K562 (cell line): ENCODE measurements at places on chromosomes 5 and 9. TPM values are rescaled to one million over a fixed set of nuclear protein-coding genes. Genes with fewer than 3 reads are reported as not detected.

Gene CYLC2
- total RNA-seq = not detected in 2 replicates

DNA sequence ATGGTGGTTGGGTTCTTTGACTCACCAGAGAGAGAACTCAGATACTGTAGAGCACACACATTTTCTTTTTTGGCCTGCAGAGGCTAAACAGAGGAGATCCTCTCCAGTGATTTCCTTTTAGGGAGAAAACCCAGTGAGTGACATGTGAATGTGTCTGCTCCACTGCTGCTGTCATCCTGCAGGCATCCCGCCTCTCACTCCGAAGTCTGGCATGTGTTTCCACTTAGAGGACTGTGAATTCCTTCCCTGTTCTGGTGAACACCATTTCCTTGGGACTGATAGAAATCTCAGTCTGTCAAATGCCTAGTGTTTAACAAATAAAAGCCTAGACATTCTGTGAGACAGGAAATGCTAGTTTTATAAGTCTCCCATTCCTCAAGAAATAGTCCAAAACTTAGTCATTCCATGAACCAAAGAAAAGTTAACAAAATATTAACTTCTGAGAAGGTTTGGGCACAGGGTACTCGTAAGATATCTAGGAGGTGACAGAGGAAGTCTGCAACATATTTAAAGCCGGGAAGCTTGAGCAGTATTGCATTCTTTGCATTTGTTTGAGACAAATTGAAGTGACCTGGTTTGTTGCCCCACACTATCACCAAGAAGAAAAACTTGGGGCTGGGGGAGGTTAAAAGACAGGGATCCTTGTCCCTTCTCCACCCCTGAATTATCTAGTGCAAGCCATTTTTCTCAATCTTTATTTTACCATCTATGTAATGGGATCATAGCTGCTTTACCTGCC, 74.9 kb upstream of the NIPAL4 start:
- H3K27me3 ChIP-seq = peaks cover 4% of the 10 kb centered on the region; the same call in 2 of the 3 replicates
- no peak overlapping the region for H3K4me3 ChIP-seq
- no peak overlapping the region for H3K27ac ChIP-seq
- DNase-seq = no peak
- no peaks in the 10 kb centered on the region for H3K4me1 ChIP-seq

DNA sequence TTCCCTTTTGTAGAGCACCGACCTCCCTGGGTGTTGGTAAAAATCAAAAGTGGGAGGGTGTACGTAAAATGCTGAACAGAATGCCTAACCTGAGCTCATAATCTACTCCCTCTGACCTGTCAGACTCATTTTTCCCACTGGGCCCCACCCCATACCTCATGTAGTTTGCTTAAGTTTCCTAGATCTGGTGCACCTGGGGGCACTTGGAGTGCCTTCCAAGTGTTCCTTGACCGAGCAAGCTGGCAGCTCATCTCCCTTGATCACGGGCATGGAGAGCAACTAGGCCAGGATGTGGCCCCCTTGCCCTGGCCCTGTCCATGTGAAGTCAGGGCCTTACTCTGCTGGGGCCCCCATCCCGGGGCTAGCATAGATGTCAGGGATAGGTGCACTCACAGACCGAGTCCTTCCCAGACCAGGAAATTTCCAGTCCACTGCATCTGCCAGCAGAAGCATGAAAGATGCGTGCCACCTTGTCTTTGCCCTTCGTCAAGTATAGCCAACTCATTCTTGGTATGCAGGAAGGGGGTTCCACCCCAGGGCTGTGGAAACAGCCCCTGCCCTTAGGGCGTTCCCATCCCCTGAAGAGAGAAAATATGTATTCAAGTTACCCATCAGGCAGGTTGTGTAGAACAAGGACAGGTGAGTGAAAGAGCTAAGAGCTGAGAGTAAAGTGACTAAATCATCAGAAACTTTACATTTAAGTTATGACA, 41.9 kb downstream of the SLC22A5 start:
- no peak for DNase-seq
- no peaks in the 10 kb centered on the region for H3K36me3 ChIP-seq
- H3K27ac ChIP-seq = peak overlapping the region; percentile 81
- H3K27me3 ChIP-seq = no peaks in the 10 kb centered on the region
- H3K4me1 ChIP-seq = peaks cover 17% of the 10 kb centered on the region; the same call in 2 of the 3 replicates

Gene SVEP1
- total RNA-seq = 0.73 and 0.81 TPM in 2 replicates

- 0 out of 3 replicates have a peak, but pooled peaks cover 2% of the 10 kb centered on the region for H3K36me3 ChIP-seq
- no peak overlapping the region for H3K27ac ChIP-seq
Observed at GRCh38 chr9:94086486-94087345, 2.5 kb downstream of the PTPDC1 start.

DNA sequence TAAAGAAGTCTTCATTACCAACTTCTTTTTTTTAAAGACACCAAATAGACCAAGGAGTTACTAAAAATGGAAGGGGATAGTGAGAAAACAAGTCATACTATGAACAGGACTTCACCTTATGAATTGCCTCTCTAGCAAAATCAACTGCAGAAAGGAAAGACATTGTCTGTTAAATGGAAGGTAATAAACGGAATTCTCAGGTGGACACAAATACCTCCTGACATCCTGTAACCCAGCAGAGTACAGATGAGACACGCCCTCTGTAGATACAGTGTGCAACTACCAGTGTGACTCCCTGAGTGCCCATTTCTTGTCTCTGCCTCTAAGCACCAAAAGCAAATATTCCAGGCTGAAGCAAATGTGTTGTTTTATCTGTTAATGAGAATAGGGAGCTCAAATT, 12.2 kb upstream of the PLPP1 start:
- H3K4me1 ChIP-seq = no peaks in the 10 kb centered on the region
- DNase-seq = no peak
- no peak overlapping the region for H3K4me3 ChIP-seq
- H3K36me3 ChIP-seq = no peaks in the 10 kb centered on the region

DNA sequence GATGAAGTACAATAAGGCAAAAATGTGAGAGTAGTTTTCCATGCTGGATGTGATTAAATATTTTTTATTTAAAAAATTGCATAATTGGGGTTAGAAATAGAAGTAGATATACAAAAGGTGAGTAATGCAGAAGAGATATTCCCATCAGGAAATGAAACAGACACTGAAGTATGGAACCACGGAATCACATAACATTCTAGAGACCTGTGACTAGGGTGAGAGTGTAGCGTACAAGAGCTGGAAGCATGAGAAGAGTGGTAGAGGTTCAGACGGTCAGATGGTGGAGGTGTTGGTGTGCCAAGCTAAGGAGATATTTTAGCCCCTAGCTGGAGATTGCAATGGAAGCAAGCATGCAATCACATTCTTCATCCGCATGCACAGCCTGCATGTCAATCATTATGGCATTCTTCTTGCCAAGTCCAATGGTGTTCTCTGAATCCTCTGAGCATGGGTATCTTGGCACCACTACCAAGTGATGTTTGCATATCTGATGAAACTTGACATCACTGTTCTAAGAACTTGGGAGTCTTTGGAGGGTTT, 587.8 kb downstream of the PSAT1 start:
- H3K4me3 ChIP-seq = no peak overlapping the region
- no peaks in the 10 kb centered on the region for H3K4me1 ChIP-seq

- peaks cover 4% of the 10 kb centered on the region; the same call in 1 of the 2 replicates for H3K4me1 ChIP-seq
- H3K27me3 ChIP-seq = no peaks in the 10 kb centered on the region; the same call in 1 of the 2 replicates
- H3K27ac ChIP-seq = no peak overlapping the region
- H3K4me3 ChIP-seq = no peak overlapping the region
- H3K36me3 ChIP-seq = no peaks in the 10 kb centered on the region
Observed at GRCh38 chr5:142245786-142246185, 79.0 kb downstream of the SPRY4 start.

DNA sequence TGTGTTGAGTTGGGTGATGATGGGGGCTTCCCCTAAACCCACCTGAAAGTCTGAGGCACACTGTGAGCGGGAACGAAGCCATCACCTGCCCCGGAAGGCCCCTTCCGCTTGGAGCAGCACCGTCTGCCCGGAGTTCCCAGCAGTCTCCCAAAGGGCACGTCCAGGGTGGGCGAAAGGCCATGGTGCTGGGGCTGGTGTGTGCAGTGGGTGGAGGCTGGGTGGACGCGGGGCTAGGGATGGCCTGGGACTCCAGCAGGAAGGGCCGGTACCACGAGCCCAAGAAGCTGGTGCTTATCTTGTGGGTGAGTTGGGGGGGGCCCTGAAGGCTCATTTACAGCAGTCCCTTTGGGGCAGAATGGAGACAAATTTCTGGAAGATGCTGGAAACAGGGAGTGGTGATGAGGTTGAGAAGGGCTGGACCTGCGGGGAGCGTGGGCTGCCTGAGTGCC, 4.6 kb downstream of the FLT4 start:
- DNase-seq = no peak
- peaks cover 7% of the 10 kb centered on the region; the same call in 2 of the 3 replicates for H3K4me1 ChIP-seq
- no peaks in the 10 kb centered on the region for H3K36me3 ChIP-seq
- H3K27ac ChIP-seq = no peak overlapping the region
- no peak overlapping the region for H3K4me3 ChIP-seq
- peaks cover 96% of the 10 kb centered on the region for H3K27me3 ChIP-seq

- H3K27ac ChIP-seq = no peak overlapping the region
- DNase-seq = no peak
- no peak overlapping the region for H3K4me3 ChIP-seq
- H3K36me3 ChIP-seq = no peaks in the 10 kb centered on the region
Observed at GRCh38 chr5:123916345-123917121, 404.6 kb downstream of the CSNK1G3 start.

- no peak for DNase-seq
- H3K27ac ChIP-seq = no peak overlapping the region
- H3K36me3 ChIP-seq = no peaks in the 10 kb centered on the region
- no peaks in the 10 kb centered on the region for H3K4me1 ChIP-seq
- H3K27me3 ChIP-seq = no peaks in the 10 kb centered on the region
Observed at GRCh38 chr5:67792891-67793290, 422.7 kb upstream of the PIK3R1 start.

Gene SHISAL2B
- not detected in 2 replicates for total RNA-seq

DNA sequence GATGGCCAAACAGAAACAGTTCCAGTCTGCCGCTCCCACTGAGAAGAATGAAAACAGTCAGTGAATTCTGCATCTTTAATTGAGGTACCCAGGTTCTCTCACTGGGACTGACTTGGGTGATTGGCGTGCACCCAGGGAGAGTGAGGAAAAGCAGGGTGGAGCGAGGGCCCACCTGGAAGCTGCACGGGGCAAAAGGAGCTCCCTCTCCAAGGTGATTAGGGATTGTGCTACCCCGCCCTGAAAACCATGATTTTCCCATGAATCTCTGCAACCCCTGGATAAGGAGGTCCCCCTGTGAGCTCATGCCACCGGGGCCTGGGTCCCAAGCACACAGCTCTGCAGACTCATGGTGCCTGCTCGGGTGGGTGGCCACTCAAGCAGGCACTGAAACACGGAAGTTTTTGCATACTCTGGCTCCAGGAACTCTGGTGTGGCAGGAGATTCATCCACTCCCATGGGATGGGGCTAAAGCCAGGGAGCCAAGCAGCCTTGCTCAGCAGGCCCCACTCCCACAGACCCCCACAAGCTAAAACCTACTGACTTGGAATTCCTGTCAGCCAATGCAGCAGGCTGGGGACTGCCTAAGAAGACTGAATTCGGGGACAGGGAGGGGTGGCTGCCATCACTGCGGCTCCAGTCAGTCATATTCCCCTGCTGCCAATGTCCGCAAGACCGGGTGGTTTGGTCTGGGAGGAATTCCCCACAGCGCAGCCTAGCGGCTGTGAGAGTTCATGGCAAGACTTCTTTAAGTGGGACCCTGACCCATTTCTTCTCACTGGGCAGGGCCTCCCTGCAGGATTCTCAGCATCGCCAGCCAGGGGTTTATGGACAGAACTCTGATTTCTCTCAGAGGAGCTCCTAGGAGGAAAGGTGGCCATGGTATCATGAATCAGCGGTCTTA, 652.2 kb upstream of the RGMB start:
- H3K27ac ChIP-seq = no peak overlapping the region
- H3K4me1 ChIP-seq = no peaks in the 10 kb centered on the region
- H3K4me3 ChIP-seq = no peak overlapping the region
- no peaks in the 10 kb centered on the region for H3K27me3 ChIP-seq
- DNase-seq = no peak
- H3K36me3 ChIP-seq = no peaks in the 10 kb centered on the region

DNA sequence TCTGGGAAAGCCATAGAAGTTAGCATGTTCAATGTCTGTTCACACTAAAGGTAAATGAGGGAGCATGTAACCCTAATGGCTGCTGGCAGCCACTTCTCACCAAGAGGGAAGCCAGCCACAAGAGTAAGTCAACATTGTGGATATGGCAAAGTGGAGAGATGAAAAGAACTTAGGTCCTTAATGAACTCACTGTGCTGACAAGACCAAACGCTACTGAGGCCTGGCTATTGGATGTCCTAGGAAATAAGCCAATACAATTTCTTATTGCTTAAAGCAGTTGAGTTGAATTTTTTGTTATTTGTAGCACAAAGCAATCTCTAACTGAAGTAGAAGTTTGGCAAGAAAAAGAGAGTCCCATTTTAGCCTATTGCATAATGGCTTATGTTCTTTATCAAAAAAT, 6.8 kb downstream of the GPR150 start:
- no peak overlapping the region for H3K27ac ChIP-seq
- no peaks in the 10 kb centered on the region for H3K4me1 ChIP-seq
- DNase-seq = no peak

DNA sequence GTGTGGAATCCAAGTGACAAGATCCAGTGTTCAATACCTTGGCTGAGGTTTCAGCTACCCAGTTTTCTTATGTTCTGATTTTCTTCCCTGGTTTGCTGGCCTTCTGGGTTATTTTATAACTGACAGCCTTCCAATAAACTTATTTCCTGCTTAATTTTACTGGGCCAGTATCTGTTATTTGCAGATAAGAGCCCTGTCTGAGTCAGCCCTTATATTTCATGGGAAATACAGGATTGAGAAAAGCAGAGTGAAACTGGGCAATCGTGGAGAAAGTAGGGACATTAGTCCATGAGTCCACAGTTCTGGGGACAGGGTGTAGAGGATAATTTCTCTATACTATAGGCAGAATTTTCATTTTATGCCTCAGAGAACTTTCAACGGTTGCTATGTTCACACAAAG, 32.3 kb downstream of the TMEM167A start:
- H3K4me1 ChIP-seq = no peaks in the 10 kb centered on the region
- DNase-seq = no peak
- no peaks in the 10 kb centered on the region for H3K27me3 ChIP-seq
- H3K36me3 ChIP-seq = no peaks in the 10 kb centered on the region

DNA sequence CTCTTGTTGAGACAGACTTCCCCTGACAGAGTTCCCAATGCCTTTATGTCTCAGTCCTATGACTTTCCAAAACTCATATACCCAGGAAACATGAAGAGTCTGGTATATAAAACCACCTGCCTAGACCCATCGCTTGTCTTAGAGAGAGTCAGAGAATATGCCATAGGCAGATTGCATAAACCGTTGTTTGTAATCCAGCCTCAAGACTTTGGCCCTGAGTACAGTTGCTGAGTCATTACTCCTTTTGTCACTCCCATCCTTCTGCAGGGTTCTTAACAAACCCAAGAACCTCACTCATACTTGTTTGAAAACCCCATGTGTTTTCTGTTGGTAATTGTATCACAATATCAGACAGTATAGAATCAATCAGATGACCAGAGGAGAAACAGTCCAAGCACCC, 616.3 kb downstream of the SLCO4C1 start:
- H3K27me3 ChIP-seq = no peaks in the 10 kb centered on the region
- H3K36me3 ChIP-seq = no peaks in the 10 kb centered on the region
- DNase-seq = no peak
- no peaks in the 10 kb centered on the region for H3K4me1 ChIP-seq
- no peak overlapping the region for H3K4me3 ChIP-seq

Gene GRAMD2B
- 1.3 and 1.7 TPM in 2 replicates for total RNA-seq
